Smooth muscle cell of the brain vasculature (primary cell): ENCODE measurements at places on chromosomes 7 and 10.
A peak's percentile ranks its signal among the peaks of the same experiment; 100 is the strongest.

GRCh38 chr7:25835197-25835596, 316.8 kb upstream of the NFE2L3 start:
- no peak for DNase-seq

DNA sequence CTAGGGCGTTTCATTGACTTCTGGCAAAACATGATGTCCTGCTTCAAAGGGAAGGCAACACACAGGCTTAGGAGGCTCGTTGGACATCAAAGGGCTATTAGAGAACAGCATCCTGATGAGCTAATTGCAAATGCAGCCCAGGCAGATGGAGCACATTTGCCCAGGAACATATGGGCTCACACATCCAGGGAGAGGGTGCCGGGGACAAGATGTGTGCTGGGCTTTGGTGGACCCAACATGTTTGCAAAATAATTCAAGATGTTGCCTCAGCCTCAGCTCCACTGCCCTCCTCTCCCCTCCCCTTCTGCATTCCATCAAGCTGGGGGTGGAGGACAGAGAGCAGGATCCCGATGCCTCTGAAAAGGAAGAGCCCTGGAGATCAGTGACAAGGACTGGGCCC, 217.1 kb upstream of the ZMIZ1 start:
- no peak for DNase-seq

GRCh38 chr7:5457245-5457735, 33.7 kb upstream of the TNRC18 start:
- DNase-seq: no peak

DNA sequence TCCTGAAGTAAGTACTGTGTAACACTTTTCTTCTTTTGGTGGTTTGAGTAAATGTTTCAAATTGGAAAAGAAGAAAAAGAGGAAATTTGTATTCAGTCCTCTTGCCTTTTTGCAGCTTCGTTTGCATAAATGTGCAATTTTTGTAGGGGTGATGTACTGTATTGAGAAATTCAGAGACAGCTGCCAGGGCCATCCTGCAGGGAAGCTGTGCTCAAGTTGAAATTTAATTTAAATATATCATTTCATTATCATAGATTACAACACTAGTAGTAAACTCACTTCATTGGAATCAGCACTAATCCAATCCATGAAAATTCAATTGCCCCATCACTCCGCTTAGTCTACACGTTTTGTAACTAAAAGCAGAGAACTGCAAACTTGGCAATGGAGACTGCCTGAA, 415.4 kb downstream of the DNAJB9 start:
- no peak for DNase-seq

DNA sequence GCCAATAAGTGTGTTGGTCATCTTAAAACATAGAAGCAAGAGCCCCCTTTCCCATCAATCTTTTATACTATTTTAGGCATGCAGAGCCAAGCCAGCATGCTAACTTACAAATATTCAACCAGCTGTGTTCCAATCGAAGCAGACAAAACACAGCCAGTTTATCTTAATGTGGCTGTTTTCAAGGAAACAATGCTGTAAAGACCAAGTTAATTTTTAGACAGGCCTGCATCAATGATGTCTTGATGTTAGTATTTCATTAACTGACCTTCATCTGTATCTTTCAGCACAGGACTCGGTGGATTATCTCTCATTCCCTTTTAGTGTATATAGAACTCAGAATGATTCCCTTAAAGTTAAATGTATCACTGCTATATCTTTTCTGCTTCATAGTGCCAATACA, 262.0 kb upstream of the ZWINT start:
- DNase-seq: no peak

GRCh38 chr7:94655848-94656657, at the start of gene SGCE:
TSS of gene SGCE (minus strand) at chr7:94656133. CDS start at chr7:94656098, 35 bp downstream.
- no peak for DNase-seq

GRCh38 chr7:31122649-31123058, 70.5 kb downstream of the ADCYAP1R1 start:
- DNase-seq: peak; percentile 68

GRCh38 chr7:1053002-1053411, 8.7 kb downstream of the GPR146 start:
- no peak for DNase-seq

GRCh38 chr7:37362802-37363201, 85.9 kb downstream of the ELMO1 start:
- no peak for DNase-seq

DNA sequence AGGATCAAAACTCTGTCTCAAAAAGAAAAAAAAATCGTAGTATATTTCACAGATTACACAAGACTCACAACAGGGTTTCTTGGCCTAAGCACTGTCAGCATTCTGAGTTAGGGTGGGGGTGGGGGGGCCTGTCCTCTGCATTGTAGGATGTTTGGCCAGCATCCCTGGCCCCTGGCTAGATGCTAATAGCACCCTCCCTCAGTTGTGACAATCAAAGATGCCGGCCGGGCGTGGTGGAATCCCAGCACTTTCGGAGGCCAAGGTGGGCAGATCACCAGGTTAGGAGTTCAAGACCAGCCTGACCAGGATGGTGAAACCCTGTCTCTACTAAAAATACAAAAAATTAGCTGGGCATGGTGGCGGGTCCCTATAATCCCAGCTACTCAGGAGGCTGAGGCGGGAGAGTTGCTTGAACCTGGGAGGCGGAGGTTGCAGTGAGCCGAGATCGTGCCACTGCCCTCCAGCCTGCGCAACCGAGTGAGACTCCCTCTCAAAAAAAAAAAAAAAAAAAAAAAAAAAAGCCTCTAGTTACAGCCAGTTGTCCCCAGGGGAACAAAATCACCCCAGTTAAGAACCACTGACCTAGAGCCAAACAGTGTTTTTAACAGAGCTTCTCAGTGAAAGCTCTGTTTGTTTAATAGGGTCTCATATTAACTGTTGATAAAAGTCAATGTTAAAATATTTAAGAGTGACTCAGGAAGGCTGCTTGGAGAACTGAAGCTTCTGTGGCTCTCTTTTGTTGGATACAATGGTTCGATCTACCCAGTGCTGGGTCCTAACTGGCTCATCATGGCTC, 161.0 kb upstream of the FAM171A1 start:
- no peak for DNase-seq

DNA sequence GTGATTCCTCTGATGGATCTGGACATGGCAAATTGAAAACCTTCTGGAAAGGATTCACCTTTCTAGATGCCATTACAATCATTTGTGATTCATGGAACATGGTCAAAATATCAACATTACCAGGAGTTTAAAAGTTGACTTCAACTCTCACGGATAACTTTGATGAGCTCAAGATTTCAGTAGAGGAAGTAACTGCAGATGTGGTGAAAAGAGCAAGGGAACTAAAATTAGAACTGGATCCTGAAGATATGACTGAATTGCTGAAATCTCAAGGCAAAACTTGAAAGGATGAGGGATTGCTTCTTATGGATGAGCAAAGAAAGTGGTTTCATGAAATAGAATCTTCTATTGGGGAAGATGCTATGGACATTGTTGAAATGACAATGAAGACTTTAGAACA, 293.6 kb downstream of the ARHGAP12 start:
- DNase-seq: no peak

GRCh38 chr7:94621120-94621519, 34.8 kb downstream of the SGCE start:
- no peak for DNase-seq

DNA sequence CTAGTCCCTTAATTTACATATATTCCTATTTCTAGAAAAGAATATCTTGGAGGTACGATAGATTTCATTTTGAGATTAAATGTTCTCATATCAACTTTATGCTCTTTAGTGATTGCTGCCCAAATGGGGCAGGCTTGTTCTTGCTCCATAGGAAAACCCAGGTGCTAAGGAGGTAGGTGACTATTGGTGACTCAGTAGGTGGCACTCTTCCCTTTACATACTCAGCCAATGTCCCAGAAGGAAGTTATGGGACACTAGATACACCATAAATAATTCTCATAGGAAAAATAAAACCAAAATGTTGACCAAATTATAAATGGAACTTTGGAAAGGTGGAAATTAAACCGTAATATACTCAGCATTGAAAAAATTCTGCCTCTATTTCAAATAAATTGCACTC, 4.0 kb downstream of the SKAP2 start:
- no peak for DNase-seq

GRCh38 chr10:34206078-34206934, 608.8 kb downstream of the PARD3 start:
- no peak for DNase-seq

GRCh38 chr7:148277042-148277660, 313.4 kb upstream of the C7orf33 start:
- DNase-seq: no peak

DNA sequence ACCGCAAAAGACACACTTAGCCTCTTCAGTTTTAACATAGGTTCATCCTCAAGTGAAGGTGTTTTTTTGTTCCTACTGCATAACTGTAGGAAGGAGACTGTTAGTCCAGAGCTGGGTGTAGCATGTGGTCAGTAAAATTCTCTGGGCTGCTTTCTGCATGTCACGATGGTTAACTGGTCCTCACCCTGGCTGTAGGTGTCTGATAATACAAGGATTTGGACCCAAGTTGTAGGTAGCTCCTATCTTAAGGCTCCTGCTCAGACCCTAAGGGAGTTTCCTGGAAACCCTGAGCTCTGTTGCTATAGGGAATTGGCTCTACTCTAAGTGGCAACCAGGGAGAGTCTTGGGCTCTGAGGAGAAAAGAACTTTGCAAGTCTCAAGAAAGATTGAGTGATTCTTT, 112.9 kb downstream of the SAMD9 start:
- DNase-seq: no peak

- DNase-seq: no peak
Measured at GRCh38 chr10:72044417-72045041, 43.8 kb downstream of the SPOCK2 start.

GRCh38 chr10:27446091-27446918, 57.8 kb upstream of the RAB18 start:
- peak; percentile 9 for DNase-seq

DNA sequence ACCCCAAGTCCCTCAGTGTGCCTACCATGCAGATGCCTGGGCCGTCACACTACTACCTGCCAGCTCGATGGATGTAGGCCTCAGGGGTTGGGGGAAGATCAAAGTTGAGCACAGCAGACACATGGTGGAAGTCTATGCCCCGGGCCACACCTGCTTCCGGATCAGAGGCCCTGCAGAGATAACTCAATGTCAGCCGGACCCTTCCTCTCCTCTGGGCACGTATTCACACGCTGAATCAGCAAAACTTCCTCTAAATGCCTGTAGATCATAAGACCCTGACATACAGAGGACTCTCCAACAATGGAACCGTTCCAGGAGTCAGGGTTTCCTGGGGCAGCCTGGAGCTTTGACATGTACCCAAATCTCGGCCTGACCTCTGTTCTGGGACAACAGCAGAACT, 3.7 kb downstream of the DDX56 start:
- DNase-seq: no peak

DNA sequence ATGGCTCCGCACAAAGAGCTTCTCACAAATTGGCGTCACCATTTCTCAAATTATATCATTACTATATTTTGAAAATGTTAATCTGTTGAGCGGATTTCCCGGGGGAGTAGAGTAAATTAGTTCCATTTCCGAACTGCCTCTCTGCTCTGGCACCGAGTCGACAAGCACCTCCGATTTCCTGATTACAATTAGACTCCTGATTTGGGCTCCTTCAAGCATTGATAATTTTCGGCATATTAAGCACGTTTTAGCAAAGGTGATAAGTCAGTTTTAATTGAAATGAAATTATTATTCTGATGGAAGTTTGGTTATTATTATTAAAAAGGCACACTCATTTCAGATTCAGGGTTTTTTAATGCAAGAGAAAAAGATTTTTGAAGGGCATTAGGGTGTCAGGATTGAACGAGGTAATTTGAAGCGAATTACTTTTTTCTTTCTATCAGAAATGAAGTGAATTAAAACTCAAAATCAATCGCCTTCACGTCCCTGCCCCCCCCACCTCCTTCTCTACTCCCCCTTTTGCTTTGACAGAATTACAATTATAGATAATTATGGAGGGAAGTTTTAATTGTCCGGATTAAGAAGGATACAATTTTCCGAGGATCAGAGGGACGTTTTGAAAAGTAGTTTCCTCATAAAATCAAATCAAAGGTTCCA, 4.0 kb upstream of the UNCX start:
- DNase-seq: no peak

- DNase-seq: no peak
Measured at GRCh38 chr7:149191851-149192250, 3.5 kb upstream of the ZNF282 start.

GRCh38 chr7:151380199-151381097, 29.4 kb downstream of the WDR86 start:
- DNase-seq: no peak

DNA sequence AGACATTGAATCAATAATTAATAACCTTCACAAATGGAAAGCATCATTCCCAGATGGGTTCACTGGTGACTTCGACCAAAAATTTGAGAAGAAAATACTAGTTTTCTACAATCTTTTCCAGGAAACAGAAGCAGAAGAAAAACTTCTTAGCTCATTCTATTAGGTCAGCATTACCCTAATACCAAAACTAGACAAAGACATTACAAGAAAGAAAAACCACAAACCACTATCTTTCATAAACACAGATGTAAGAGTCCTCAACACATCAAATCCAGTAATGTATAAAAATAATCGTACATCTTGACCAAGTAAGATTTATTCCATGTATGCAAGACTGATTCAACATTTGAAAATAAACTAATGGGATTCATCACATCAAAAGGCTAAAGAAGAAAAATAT, 64.0 kb upstream of the CDK1 start:
- DNase-seq: no peak

- DNase-seq: no peak
Measured at GRCh38 chr7:117731455-117731854, 141.8 kb downstream of the CTTNBP2 start.
